GM04504 (cell line): ENCODE measurements at places on chromosomes 5 and 9.

GRCh38 chr5:148482697-148483462, 99.1 kb downstream of the FBXO38 start:
- peak; percentile 8 for DNase-seq

- no peak for DNase-seq
Measured at GRCh38 chr5:18091758-18092157, 457.5 kb downstream of the TAF11L14 start.

DNA sequence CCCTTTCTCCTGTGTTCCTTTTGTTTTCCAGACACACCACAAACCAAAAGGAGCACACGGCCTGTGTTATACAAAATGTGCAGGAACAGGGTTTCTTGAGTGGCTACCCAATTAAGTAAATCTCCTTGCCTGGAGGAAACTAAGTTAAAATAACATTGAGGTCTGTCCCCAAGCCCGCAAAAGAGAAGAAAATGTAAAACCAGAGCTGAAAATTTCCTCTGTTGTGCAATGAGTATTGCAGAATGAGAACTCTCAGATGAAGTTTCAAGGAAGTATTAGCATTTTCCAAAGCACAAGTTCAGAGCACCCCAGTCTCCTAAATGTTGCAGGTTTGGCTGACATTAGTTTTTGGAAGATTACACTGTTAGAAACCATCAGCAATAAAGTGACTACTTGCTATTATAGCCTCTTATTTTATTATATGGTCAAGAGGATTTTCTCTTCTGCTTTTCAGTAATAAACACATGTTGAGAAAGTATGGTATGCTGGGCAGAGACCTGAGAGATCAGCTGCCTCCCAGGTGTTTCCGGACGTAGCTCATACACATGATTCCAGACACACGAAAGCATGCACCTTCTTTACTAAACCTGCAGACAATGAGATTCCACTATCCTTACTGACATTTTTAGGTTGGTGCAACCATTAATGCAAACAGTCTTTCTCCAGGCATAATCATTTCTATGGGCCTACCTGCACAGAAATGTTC, 161.3 kb downstream of the SNCAIP start:
- DNase-seq, result no peak

GRCh38 chr5:10553476-10553875, 10.4 kb upstream of the ANKRD33B start:
- DNase-seq, result no peak

GRCh38 chr9:77927265-77927664, 104.3 kb downstream of the GNAQ start:
- DNase-seq, result no peak

DNA sequence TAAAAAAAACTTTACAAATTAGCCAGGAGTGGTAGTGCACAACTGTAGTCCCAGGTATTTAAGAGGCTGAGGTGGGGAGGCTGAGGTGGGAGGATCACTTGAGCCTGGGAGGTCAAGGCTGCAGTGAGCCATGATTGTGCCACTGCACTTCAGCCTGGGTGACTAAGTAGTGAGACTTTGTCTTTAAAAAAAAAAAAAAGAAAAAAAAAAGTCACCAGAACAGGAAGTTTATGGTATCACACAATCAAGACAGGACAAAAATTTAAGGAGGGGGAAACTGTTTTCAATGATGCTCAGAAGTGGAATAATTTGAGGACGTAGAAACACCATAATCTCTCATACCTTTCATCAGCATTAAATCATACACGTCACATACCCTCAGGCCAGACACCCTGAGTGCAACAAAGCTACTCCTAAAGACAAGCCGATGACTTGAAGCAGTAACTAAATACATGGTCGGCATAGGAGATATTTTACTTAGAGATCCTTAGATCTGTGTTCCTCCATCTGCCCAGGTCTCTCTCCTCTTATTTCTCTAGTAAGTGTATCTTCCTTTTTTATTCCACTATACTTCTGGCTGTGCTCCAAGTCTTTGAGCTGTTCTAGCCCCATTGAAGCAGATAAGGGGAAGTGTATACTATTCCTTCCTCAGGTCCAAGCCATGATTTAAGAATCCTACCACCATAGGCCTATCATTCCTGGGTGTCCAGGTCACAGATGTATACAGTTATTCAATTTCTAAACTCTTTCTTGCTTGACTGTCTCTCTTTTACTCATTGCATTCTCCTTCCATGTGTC, 91.3 kb upstream of the APC start:
- DNase-seq, result no peak

DNA sequence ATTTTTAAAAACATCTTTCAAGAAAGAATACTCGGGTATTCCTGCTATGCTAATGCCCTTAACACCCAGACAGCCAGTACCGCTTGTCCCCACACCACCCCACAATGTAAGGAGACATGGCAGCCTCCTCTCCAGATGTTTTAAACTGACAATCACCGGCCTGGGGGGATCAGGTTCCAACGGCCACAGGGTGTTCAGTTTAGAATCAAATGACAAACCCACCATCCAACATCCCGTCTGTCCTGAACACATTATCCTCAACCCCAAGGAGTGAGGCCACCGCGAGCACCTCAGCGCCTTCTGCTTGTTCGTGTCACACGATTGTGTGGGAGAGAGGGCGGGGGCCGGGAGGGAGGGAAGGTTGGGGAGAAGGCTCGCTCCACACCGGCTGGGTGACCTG, 152.8 kb downstream of the PAX5 start:
- no peak for DNase-seq

- no peak for DNase-seq
Measured at GRCh38 chr5:83011985-83012384, 65.2 kb downstream of the TMEM167A start.

DNA sequence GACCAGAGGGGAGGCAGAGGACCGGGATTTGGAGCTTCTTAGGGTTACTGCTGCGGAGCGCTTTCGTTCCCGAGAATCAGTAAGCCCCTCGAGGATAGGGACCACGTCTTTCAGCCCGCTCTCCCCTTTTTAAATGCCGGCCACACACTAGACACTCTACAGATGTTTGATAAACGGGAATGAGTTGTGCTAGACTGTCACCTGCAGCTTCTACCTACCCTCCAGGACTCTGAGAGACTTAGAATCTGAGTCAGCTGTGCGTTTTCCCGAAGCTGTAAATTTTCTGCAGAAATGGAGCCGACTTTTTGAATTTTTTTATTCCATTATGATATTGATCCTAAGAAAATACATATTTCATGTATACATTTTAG, 670 bp downstream of the CCDC171 start:
- DNase-seq, result no peak

DNA sequence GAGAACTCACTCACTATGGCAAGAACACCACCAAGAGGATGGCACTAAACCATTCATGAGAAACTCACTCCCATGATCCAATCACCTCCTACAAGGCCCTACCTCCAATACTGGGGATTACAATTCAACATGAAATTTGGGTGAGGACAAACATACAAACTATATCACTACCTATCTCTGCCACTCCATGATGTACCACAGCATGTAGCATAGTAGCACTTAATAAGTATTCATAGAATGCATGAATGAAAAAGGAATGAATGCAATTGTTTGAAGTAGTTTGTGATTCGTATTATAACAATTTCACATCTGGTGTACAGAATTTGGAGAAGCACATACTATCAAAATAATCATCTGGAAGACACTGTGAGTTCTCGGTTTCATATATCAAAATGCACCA, 27.9 kb upstream of the SLC24A2 start:
- no peak for DNase-seq

DNA sequence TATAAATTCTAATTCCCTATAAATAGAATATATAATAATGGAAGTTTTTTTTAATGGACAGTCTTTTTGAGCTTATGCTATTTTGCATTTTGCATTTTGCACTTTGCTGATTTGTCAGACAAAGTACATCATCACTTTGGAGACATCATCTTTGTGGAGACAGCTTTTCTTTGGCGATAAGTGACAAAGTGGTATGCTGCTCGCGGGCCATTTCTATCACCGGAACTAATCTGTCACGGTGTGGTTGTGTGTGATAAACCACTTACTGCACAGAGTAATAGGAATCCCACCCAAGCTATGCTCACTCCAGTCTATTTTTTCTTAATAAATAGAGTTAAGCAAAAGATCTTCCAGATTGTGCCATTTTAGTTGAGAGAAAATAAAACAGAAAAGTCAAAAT, 133.1 kb downstream of the MACIR start:
- no peak for DNase-seq

- no peak for DNase-seq
Measured at GRCh38 chr9:105138306-105138801, 106.1 kb upstream of the SLC44A1 start.

- DNase-seq, result peak; percentile 48
Measured at GRCh38 chr9:83027153-83027891, 35.6 kb downstream of the RASEF start.

DNA sequence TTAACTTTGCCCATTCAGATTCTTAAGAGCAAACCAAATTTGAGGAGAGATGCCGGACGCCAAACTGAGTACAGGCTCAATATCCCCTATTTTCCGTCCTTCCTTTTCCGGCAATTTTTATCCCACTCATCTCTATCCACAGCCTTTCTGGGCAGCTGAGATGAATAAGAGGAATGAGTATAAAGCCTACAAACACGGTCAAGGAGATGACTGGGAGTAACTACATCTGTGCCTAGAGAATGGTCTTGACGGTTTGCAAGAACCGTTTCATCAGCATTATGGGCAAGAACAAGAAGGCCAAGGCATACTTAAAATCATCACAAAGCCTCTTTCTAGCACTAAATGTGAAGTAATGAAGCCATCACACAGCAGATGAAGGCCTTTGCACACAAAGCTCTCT, 227.3 kb downstream of the DCP2 start:
- no peak for DNase-seq

DNA sequence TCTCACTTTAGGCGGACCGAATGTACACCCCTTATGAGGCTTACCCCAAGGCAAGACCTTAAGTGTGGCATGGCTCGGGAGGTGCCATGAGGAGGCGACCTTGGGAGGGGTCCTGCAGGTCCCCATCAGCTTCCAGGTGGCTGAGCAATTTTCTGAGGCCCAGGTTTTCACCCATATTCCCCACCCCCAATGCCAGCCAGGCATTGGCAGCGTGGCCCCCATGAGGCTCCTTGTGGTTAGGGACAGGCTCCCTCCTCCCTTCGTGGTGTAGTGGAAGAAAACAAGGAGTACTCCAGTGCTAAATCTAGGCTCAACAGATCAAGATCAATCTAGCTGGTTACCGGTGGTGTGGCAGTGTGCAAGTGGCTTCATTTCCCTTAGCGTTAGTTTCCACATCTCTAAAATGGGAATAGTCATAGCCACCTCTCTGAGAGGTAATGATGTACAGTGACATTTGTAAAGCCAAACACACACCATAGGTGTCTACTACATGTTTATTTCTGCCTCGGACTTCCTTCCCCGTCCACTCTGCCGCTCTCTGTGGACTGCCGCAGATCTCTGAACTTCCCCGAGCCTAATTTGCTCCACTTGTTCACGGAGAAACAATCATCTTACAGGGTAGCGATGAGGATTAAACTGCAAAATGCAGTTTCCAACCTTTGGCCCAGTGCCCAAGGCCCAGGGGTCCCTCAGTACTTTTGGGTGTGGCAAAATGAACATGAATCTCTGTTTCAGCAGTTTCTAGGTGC, 8.4 kb downstream of the LHX2 start:
- DNase-seq, result no peak

- DNase-seq, result no peak
Measured at GRCh38 chr9:74245866-74246497, 251.2 kb upstream of the RORB start.

GRCh38 chr9:35598866-35599590, 6.0 kb upstream of the TESK1 start:
- no peak for DNase-seq

GRCh38 chr5:101047181-101047580, 144.1 kb upstream of the ST8SIA4 start:
- DNase-seq, result no peak

GRCh38 chr9:86531273-86531970, 177.2 kb upstream of the TUT7 start:
- no peak for DNase-seq

- no peak for DNase-seq
Measured at GRCh38 chr9:29282121-29282520, 1708.8 kb upstream of the C9orf72 start.

DNA sequence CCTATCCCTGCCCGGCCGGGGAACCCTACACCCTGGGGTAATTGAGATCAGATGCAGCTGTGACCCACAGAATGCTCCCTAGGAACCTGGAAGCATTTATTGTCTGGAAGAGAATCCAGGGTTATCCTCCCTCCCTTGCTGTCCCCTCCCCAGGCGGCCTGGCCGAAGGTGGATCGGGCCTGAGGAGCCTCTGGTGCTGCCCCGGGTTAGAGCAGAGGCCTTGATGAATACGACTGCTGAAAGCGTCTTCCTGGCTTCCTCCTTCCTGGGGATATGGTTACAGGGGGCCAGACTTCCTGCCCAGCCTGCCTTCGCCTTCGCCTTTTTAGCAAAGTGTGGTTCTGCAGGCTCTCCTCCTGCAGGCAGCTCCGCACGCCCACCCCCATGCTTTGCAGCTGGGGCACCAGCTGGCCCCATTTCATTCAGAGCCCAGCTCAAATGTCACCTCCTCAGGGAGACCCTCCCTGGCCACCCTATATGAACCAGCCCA, 22.5 kb upstream of the PTGS1 start:
- no peak for DNase-seq

DNA sequence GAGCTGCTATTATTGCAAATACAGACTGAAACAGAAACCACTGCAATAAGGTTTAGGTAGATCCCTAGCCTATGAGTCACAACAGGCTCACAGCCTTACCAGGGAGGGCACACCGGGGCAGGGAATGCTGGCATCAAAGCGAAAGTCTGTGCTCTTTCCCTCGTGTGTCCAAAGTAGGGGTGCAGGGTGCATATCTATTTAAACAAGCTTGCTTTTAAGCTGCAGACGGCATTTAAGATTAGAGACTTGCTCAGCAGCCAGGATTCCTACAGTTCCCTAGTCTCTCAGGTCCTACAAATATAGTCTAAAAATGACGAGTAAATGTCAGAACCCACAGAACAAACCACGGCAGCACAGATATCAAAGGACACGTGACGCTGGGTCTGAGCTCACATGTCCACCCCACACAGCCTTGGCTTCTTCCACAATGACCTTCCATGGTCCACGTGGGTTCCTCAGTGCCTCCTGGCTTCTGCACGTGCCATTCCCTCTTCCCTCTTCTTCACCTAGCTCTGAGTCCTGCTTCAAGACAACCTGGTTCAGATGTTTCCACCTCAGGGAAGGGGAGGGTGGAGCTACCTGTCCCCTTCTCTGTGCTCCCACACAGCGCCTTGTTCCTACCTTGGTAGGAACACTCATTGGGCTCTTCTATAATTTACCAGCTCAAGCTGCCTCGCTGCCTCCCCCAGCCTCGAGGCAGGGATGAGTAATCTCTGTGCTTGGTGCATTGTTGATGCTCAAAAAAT, 193.2 kb downstream of the MAPKAP1 start:
- DNase-seq, result no peak

GRCh38 chr5:128537221-128537999, 635 bp downstream of the FBN2 start:
- DNase-seq, result no peak

- DNase-seq, result no peak
Measured at GRCh38 chr5:154203798-154204578, 13.5 kb downstream of the GALNT10 start.

- no peak for DNase-seq
Measured at GRCh38 chr5:24110004-24110615, 534.7 kb downstream of the CDH10 start.
